BJ (cell line): ENCODE measurements at places on chromosomes 3 and 15.
A peak's percentile ranks its signal among the peaks of the same experiment; 100 is the strongest.

DNA sequence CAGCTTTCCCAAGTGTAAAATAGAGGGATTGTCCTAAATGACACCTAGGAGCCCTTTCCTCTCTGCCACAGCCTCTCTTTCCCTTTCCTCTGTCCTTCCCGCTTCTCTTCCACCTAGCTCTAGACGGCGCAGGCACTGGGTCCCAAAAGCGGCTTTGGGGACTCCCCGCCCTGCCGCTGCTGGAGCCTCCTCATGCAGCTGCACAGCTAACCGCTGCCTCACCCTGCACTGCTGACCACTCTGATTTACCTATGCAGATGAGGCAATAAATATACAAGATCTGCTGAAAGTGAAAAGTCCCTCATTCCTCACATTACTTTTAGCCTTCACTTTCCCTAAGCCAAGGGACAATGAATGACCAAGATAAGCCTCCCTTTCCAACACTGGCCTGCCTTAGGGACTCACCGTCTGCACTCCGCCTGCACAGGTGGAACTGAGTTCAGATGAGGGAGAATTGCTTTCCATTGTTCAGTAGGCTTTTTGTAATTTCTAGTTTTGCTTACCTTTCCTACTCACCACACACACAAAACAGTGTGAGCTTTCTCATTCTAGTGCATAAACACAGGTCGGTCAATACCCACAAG lies 197.5 kb upstream of the BCL6 start:
- no peak for DNase-seq

- DNase-seq: no peak
Observed at GRCh38 chr15:81752974-81753373, 292.8 kb downstream of the MEX3B start.

DNA sequence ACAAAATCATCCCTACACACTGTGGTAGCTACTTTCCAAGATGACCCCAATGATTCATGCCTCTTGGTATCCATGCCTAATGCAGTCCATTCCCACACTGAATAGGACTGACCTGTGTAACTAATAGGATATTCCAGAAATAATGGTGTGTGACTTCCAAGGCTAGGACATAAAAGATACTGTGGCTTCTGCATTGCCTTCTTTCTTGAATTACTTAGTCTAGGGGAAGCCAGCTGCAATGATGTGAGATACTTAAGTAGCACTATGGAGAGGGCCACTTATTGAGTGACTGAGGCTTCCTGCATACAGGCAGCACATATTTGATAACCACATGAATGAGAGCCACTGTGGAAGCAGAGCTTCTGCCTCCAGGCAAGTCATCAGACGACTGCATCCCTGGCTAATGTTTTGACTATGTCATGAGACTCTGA lies 50.1 kb downstream of the NR1I2 start:
- peak; percentile 63 for DNase-seq

DNA sequence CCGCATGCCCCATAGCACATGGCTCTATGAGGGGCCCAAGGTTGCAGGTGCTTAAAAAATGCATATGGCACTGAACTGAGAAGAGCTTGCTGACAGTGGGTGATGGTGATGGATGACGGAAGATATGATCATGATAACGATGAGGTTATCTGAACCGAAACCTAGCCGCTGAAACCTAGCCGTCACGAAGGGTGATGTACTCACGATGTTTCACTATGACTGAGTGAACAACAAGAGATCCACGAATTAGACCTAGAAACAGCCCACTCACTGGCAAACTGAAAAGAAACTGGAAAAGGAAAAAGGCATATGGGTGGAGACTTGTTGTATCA lies 57.6 kb upstream of the BCL6 start:
- DNase-seq: no peak

GRCh38 chr3:100584101-100584660 lies 25.2 kb upstream of the ADGRG7 start:
- no peak for DNase-seq

GRCh38 chr15:41836073-41836472 lies 2.6 kb upstream of the PLA2G4B start:
- no peak for DNase-seq

GRCh38 chr3:180058238-180058637 lies 21.5 kb upstream of the PEX5L start:
- DNase-seq: no peak

GRCh38 chr15:51484781-51485180 lies 137.8 kb downstream of the DMXL2 start:
- no peak for DNase-seq

- DNase-seq: no peak
Observed at GRCh38 chr3:15096046-15096445, 2.9 kb downstream of the RBSN start.

DNA sequence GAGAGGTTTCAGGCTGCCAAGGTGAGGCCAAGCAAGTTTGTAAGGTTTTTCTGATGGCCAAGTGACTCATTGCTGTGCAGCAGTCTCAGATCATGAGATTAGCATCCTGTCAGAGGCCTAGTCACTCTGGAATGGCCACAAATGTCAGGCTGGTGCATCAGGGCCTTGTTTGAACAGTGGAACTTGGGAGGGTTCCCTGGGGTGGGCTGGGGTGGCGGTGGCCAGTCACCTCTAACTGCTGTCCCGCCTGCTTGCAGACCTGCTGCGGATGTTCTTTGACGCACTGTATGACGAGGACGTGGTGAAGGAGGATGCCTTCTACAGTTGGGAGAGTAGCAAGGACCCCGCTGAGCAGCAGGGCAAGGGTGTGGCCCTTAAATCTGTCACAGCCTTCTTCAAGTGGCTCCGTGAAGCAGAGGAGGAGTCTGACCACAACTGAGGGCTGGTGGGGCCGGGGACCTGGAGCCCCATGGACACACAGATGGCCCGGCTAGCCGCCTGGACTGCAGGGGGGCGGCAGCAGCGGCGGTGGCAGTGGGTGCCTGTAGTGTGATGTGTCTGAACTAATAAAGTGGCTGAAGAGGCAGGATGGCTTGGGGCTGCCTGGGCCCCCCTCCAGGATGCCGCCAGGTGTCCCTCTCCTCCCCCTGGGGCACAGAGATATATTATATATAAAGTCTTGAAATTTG lies 2.8 kb upstream of the FAM131A start:
- no peak for DNase-seq

DNA sequence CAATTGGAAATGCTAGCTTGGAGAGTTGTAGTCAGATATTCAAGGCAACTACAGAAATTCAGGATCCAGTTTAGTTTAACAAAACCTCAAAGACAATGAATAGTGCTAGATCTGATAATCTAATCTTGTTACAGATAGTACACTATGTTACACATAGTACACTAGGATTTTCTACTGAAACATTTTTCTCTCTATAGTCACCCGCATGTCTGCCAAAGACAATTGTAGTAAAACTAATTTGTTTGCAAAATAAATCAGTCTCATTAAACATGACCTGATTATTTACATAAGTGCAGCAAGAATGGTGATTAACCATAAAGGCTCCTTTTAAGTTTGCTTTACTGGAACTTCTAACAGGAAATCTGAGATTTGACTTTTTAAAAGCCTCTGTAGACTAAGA lies 52.0 kb downstream of the ILDR1 start:
- DNase-seq: no peak

- no peak for DNase-seq
Observed at GRCh38 chr15:66356077-66356358, 467 bp downstream of the TIPIN start.

GRCh38 chr15:44265757-44266156 lies 22.8 kb upstream of the GOLM2 start:
- DNase-seq: no peak

DNA sequence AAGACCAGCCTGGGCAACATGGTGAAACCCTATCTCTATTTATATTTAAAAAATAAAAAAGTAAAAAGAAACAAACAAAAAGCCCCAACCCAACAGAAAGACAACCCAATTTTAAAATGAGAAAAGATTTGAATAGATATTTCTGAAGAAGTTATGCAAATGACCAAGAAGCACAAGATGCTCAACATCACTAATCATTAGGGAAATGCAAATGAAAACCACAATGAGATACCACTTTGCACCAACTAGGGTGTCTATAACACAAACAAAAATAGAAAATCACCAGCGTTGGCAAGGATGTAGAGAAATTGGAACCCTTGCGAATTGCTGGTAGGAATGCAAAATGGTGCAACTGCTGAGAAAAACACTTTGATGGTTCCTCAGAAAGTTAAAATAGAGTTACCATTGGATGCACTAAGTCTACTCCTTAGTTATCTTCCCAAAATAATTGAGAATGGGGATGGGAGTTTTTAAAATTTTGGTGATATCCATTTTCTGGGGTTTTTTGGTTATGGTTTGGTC lies 45.8 kb upstream of the CCNB2 start:
- DNase-seq: no peak

DNA sequence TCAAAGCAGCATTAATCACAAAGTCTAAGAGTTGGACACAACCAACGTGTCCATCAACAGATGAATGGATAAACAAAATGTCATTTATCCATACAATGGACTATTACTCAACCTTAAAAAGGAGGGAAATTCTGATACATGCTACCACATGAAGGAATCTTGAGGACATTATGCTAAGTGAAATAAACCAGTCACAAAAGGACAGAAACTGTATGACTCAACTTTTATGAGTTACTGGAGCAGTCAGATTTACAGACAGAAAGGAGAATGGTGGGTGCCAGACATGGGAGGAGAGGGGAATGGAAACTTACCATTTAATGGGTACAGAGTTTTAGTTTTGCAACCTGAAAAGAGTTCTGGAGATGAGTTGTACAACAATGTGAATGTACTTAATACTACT lies 43.0 kb upstream of the SEC13 start:
- DNase-seq: no peak

GRCh38 chr15:69143756-69144436 lies 16.5 kb upstream of the GLCE start:
- no peak for DNase-seq

GRCh38 chr3:46725621-46726314 lies 8.1 kb upstream of the PRSS50 start:
- DNase-seq: no peak

DNA sequence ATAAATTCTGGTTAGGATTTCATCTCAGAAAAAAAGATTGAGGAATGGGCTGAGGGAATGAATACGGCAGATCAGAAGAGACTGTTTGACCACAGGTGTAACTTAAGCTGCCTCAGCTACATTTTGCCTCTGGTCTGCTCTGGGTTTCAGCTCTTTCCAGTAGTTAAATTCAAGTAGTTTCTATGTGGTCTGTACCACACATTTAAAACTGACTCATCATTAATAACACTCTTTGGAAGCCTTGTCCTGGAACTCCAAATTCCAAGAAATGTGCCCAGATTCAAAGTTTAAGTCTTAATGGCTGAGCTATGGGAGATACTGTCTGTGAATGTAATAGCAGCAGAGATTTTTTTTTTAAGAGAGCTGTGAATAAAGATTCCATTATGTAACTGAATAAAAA lies 133.1 kb upstream of the IGSF10 start:
- no peak for DNase-seq

GRCh38 chr3:169579116-169579710 lies 84.3 kb downstream of the MECOM start:
- DNase-seq: no peak

GRCh38 chr3:42674146-42674545 lies 11.2 kb upstream of the KLHL40 start:
- DNase-seq: no peak

GRCh38 chr3:190494907-190495306 lies 19.0 kb upstream of the IL1RAP start:
- DNase-seq: no peak

DNA sequence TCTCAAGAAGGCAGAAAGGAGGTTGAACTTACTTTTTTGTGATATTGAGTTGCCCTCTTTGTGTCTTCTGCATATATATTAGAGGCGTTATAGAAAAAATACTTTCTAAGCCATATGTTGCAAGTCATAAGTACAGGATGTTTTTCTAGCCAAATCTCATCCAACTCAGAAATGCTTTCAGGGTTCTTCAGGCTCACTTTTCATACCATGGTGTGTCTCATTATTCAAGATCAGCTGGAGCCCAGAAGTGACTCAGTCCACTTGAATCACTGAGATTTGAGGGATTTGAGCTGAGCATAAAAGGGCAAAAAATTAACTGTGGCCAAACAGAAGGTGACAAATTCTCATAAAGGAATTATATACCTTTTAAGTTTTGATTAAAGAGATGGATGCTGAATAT lies 157.3 kb downstream of the WNT5A start:
- peak; percentile 83 for DNase-seq

- DNase-seq: no peak
Observed at GRCh38 chr15:40067921-40068624, 29.1 kb upstream of the SRP14 start.

DNA sequence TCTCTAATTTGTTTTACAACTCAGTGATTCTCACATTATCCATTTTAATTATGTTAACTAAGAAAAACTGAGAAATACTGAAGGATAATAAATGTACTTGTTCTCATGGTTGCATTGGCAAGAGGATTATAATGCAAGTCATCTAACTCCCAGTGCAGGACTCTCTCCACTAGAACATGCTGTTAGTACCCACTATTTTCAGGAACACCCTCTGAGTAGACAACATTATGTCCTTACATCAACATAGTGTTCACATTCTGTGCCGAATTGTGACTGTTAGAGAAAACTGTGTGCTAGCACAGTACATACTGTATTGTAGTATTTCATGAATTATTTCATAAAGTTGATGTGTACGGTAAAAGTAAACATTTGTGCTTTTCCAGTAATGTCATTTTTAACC lies 80.1 kb downstream of the LEKR1 start:
- DNase-seq: no peak

DNA sequence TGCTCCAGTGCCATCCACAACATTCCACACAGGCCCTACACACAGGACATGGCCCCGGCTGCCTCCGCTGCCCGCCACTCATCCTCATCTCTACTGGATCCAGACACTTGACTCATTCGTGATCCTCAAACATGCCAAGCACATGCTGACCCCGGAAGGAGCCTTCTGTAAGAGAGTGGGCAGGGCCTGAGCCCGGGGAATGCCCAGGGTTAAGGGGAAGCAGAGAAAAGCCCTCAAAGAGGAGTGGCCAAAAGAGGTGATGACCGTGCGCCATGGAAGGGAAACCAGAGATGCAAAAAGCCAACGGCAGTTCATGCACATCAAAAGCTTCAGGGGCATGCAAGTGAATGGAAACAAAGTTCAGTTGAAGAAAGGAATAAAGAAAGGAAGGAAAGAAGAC lies 46.1 kb downstream of the RFTN1 start:
- no peak for DNase-seq

DNA sequence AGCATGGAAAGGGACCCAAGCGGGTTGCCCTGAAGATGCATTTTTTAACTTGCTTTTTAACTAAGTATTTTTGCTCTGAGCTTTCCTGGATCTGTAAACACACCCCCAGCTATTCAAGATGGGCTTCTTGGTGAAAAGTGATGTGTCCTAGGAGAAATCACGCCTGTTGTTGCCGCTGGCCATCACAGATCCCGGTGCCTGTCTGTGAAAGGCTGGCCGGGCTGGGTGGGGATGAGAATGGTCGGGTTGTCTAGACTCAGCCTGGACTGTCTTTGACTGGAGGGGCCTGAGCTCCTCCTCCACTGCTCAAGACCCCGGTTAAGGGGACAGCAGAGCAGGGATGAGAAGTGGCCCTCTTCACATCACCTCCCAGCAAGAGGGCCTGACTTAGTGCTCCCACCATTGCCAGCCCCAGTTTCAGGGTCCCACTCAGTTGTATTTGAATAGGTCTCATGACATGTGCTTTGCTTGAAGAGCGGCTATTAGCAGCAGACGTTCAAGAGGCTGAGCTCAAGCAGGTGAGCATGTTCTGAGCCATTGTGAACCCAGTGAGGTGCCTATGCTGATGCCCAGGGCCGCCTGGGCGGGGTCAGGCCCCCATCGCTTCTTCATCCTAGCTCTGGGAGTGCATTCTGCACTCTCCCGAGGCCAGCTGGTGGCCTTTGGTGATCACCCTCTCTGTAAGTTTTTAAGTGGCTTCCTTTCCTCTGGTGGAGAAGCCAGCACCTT lies 79.9 kb downstream of the IGF1R start:
- no peak for DNase-seq
